ENCODE measurements at places on chromosomes 3 and 15.

DNA sequence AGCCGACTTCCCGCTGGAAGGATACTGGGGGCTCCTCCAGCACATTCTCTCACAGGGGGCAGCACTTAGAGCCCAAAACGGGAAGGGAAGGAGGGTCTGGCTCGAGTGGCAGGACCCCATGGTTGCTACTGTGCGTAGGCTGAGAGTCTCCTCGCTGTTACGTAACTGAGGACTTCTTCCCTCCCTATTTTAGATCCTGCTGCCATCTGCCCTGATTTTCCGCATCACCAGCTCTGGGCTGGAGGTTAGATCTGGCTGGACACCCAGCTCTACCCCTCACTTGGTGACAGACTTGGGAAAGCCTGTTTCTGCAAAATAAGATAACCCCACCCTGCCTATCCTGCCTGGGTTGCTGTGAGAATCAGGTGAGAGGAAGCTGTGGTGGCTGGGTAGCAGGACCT is 47.7 kb downstream of the BDH1 start:
- DNase-seq, result no peak

- DNase-seq, result no peak
These were observed 31.3 kb downstream of the PDCD6IP start for GRCh38 chr3:33829720-33830119.

- DNase-seq, result no peak
These were observed 7.1 kb downstream of the PLCD1 start for GRCh38 chr3:38022301-38022700.

GRCh38 chr15:99436542-99437314 is 129.1 kb upstream of the MEF2A start:
- DNase-seq, result no peak

GRCh38 chr3:58143417-58144055 is 67.2 kb downstream of the DNASE1L3 start:
- DNase-seq, result no peak

- DNase-seq, result peak; percentile 42
These were observed 31.6 kb downstream of the ZDHHC19 start for GRCh38 chr3:196179380-196180308.

- no peak for DNase-seq
These were observed 1096.2 kb upstream of the EPHA6 start for GRCh38 chr3:95718168-95718567.

- DNase-seq, result no peak
These were observed 63.2 kb upstream of the ATP2B2 start for GRCh38 chr3:10568549-10568948.

DNA sequence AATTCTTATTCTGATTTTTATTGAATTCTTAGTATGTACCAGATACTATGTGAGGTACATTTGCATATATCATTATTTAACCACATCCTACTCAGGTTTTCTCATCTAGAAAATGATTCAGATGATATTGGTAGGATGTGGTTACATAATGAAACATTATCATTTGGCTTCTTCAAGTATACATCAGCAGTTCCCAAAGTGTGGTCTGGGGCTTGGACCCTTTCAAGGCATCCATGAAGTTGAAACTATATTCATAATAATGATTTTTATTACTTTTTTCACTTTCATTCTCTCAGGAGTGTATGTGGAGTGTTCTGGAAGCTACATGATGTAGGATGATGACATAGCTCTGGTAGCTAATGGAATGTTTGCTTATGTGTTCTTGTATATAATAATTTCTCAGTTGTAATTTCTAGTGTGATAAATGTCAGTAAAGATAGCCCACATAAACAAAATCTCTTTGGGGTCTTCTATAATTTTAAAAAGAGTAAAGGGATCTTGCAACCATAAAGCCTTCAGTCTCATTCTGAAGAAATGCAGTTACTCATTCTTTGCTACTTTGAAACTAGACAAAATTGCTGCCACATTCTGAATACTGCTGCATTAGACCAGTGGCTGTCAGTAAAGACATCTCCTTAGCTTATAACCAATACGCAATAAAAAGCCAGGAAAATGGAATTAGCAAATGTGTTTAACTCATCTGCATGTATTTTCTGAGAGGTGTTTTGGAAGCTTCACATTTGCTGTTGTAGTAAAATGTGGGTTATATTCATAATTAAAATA is 95.8 kb downstream of the PPARG start:
- no peak for DNase-seq

GRCh38 chr3:36060950-36061349 is 319.4 kb upstream of the STAC start:
- DNase-seq, result no peak

DNA sequence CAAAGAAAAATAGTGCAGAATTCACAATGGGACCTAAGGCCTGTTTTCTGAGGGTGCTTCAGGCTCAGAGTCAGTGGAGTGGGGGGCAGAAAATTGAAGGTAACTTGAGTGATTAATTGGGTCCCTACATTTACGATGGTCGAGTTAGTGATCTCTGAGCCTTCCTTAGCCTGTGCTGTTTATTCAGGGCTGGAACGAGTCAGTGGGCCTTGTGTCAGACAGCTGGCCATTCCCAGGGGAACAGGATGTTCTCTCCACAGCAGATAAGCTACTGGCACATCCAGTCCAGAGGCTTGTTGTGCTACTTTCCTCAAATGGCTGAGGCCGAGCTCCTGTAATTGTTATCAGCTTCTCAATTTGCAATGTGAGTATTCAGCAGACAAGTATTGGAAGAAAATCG is 29.2 kb upstream of the CNTN3 start:
- DNase-seq, result no peak

DNA sequence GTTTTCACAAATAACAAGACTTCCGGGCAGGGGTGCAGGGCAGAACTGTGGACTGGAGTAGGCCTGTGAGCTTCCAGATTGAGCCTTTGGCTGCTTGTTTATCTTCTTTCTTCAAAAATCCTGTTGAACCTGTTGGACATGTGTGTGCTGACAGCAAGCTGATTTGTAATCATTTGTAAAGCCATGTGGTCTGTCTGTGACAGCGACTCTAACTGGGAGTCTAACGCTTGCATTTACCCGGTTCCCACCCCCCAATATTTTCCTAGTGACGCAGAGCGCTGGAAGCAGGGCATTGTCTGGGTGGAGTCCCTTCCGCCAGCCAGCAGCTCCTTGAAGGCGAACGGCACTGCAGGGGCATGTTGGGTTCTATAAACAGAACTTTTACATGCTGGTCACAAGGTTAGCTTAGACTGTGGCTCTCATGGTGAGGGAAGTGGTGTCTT is 85.7 kb upstream of the MYZAP start:
- peak; percentile 75 for DNase-seq

- no peak for DNase-seq
These were observed 246.5 kb upstream of the MDFIC2 start for GRCh38 chr3:70558956-70559355.

DNA sequence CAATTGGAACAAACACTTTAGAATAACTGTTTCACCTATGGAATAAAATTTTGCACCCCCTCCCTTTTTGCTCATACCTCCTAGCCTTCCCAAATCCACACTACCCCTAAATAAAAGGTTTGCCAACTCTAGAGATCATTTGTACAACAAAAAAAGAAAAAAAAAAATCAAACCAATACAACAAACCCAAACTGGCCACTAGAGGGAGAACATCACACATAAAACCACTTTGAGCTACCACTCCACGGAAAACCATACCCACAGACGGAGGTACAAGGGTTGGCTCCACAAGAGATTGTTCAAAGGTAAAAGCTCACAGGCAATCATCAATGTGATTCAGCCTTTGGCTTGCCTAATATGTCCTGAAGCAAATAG is 47.6 kb downstream of the SETMAR start:
- DNase-seq, result peak; percentile 5

GRCh38 chr15:32028921-32029320 is 1.4 kb upstream of the CHRNA7 start:
- no peak for DNase-seq

- DNase-seq, result no peak
These were observed 65.2 kb downstream of the TLE3 start for GRCh38 chr15:70032509-70032908.

DNA sequence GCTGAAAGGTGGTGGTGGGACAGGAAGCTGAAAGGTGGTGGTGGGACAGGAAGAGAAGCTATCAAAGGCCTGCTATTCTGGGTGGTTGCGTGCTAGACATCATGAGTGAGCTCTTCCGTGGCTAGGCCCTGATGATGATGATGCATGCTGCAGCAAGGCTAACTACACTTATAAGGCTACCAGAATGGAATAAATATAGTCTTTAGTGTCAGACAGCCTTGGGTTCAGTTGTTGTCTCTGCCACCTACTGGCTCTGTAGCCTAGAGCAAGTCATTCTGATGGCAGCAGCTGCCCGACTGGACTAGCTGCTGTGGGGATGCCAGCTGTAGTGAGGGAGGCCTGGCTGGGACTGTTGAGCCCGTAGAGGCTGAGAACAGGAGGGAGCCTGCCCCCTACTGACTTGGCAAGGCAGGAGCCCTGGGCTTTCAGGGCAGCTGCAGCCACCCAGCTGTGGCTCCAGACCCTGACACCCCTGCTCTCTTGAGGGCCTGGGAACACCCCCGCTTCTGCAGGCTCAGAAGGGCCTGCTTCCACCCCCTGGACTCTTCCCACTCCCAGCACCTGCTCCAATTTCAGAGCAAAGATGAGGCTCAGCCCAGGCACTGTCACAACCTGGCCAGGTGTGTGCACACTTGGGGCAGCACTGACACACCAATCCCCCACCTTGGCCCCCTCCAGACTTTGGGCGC is 21.4 kb upstream of the ZBED2 start:
- DNase-seq, result no peak

All from keratinocyte (primary cell).